Activated CD8-positive, alpha-beta memory T cell treated with anti-CD3 and anti-CD28 coated beads, Interleukin-2, amount 10 ng/mL, durations not matched to agents 7 days and 5 days (primary cell): ENCODE measurements at places on chromosomes 12 and 14.

GRCh38 chr14:58864751-58865513 lies 227.2 kb downstream of the DACT1 start:
- H3K4me3 ChIP-seq, result no peak overlapping the region
- no peaks in the 10 kb centered on the region for H3K4me1 ChIP-seq
- DNase-seq, result no peak
- peaks cover 2% of the 10 kb centered on the region for H3K27me3 ChIP-seq
- H3K27ac ChIP-seq, result no peak overlapping the region

GRCh38 chr12:131557078-131557709 lies 153.7 kb upstream of the SFSWAP start:
- H3K27me3 ChIP-seq, result no peaks in the 10 kb centered on the region
- no peak overlapping the region for H3K4me3 ChIP-seq
- DNase-seq, result no peak

- H3K36me3 ChIP-seq, result no peaks in the 10 kb centered on the region
- peaks cover 22% of the 10 kb centered on the region for H3K27me3 ChIP-seq
- H3K4me3 ChIP-seq, result no peak overlapping the region
Measured at GRCh38 chr14:70061108-70061507, 127.6 kb downstream of the SLC8A3 start.

- H3K36me3 ChIP-seq, result no peaks in the 10 kb centered on the region
- DNase-seq, result no peak
- peaks cover 29% of the 10 kb centered on the region for H3K4me1 ChIP-seq
- H3K27ac ChIP-seq, result no peak overlapping the region
- no peak overlapping the region for H3K4me3 ChIP-seq
Measured at GRCh38 chr12:27818401-27818918, 38.4 kb upstream of the MANSC4 start.

DNA sequence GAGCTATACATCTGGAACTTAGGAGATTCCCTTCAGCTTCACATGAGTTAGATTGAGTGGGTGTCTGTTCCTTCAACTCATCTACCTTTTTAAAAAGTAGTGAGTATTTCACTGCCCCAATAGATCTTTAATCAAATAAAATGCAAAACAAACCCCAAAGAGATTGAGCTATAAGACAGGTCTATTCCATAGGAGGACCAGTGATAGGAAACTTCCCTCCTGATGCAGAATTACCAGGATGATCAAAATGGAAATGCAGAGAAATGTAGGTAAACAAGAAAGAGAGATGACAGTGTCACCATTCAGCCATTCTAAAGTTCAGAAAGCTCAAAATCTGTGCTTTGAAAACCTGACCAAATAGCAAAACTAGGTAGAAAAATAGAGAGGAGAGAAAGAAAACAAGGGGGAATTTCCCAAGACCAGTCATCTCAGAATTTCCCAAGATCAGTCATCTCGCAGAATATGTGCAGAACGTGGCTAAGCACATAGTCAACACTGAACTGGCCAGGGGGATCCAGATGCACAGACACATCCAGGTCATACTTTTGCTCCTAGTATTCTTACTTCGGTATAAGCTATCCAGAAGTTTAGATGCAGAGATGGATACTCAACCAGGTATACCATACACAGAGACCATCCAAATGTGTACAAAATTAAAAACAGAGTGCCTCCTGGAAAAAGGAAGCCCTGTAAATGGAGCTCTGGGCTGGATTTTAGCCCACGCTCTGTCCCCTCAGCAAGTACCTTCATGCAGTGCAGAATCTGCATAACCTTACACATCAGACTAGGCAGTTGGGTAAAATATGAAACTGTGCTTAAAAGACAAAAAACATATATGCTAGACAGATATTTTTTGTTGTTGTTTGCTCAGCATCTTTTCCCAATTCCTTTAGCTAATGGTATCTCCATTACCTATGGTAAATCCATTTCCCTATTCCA lies 27.4 kb downstream of the SLC41A2 start:
- peaks cover 28% of the 10 kb centered on the region for H3K4me1 ChIP-seq
- H3K27me3 ChIP-seq, result no peaks in the 10 kb centered on the region
- H3K36me3 ChIP-seq, result peaks cover 7% of the 10 kb centered on the region
- peak overlapping the region; percentile 4 for H3K4me3 ChIP-seq

DNA sequence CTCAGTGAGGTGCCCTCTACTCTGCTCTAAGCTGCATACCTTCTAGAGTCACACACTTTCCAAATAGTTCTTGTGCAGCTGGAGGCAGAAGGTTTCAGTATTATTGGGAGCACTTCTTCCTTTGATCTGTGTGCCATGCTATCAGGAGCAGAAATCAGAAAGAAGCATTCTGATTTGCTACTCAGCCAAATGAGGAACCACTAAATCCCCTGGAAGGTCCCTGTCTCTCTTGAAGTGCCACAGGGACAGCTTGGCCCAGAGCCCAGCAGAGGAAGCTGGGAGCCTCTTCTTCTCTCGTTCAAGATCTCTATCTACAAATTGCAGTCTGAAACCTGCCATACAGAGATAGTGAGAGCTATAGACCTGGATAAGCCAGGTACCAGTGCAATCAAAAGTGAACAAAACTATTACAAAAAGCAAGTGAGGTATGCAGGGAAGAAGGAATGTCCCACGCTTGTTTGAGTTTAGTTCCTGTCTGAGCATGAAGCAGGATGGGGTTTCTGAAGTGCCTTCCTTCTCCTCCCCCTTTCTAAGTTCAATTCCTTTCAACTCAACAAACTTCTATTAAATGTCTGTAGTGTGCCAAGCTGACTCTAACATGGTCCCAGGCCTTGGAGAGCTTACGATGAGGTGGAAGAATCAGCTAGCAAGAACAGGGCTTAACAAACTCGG lies 100.9 kb upstream of the PARP11 start:
- DNase-seq, result peak; percentile 36
- H3K36me3 ChIP-seq, result peaks cover 8% of the 10 kb centered on the region
- H3K27ac ChIP-seq, result peak overlapping the region; percentile 68
- no peak overlapping the region for H3K4me3 ChIP-seq
- H3K27me3 ChIP-seq, result no peaks in the 10 kb centered on the region
- H3K4me1 ChIP-seq, result peaks cover 49% of the 10 kb centered on the region

- DNase-seq, result no peak
- H3K27me3 ChIP-seq, result peaks cover 16% of the 10 kb centered on the region
- no peak overlapping the region for H3K4me3 ChIP-seq
- H3K4me1 ChIP-seq, result peaks cover 23% of the 10 kb centered on the region
Measured at GRCh38 chr12:124867401-124867930, 3.8 kb upstream of the SCARB1 start.

GRCh38 chr14:71056168-71056567 lies 148.9 kb downstream of the PCNX1 start:
- no peaks in the 10 kb centered on the region for H3K27me3 ChIP-seq
- H3K36me3 ChIP-seq, result peaks cover 53% of the 10 kb centered on the region
- H3K4me3 ChIP-seq, result no peak overlapping the region
- no peak for DNase-seq

DNA sequence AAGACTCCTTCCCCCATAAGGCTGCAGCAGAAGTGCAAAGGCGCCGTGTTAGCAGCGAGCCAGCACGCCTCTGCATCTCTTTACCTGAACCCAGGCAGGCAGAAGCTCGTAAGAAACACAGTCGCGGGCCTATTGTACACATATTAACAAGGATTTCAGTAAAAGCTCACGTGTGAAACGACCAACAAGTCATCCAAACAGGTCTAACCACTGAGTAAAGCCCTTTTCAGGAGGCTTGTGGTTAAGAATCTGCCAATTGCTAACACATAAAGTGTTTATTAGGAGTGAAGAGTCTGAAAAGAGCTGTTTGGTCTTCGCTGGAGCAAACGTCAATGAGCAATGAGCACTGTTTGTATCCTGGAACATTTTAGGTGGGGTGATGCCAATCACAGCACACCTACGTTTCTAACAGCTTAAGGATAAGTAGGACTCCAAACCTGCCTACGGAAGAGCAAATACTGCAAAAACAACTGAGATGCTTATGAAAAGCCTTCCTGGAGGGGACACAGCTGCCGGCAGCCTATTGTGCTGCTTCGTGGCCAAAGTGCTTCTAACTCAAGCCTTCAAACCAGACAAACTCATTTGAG lies 43.1 kb downstream of the PRKAB1 start:
- H3K27me3 ChIP-seq, result no peaks in the 10 kb centered on the region
- H3K27ac ChIP-seq, result no peak overlapping the region
- DNase-seq, result no peak
- peaks cover 75% of the 10 kb centered on the region for H3K36me3 ChIP-seq

DNA sequence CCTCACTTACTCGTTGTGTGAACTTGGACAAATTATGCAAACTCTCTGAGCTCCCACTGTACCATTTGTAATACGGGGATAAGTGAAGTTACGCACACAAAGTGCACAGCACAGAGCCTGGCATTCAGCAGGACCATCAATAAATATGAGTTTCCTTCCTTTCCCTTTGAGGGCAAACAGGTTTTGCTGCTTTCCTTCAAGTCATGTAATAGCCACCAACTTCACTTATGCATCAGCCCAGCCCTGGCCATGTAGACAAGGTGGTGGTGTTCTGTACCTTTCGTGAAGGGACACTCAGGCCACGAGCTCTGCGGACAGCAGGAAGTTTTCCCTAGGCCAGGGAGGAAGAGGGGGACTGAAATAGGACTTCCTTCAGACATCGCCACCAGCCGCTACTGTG lies 272.7 kb downstream of the CACNA1C start:
- H3K36me3 ChIP-seq, result no peaks in the 10 kb centered on the region
- DNase-seq, result no peak
- H3K27ac ChIP-seq, result no peak overlapping the region
- H3K4me1 ChIP-seq, result no peaks in the 10 kb centered on the region
- peaks cover 43% of the 10 kb centered on the region for H3K27me3 ChIP-seq

DNA sequence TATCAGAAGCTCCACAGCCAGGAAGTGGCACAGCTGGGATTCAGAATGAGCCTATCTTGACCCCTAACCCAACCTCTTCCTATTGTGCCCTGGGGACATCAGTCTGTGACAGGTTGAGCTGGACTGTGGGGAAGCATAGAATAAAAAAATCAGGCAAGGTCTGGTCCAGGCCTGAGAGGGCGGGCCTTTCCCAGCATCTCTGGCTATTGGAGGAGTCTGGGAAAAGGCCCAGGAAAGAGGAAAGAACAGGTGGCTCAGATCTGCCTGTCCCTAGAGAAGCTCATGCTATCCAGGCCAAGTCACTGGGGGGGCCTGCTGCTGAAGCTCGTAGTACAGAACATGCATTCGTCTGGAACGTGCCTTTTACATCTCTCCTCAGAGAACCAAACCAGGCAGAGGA lies 100.5 kb downstream of the PPM1H start:
- no peak overlapping the region for H3K4me3 ChIP-seq
- peaks cover 11% of the 10 kb centered on the region for H3K27me3 ChIP-seq
- no peak overlapping the region for H3K27ac ChIP-seq
- no peaks in the 10 kb centered on the region for H3K4me1 ChIP-seq
- no peak for DNase-seq

- DNase-seq, result no peak
- peaks cover 17% of the 10 kb centered on the region for H3K4me1 ChIP-seq
- no peak overlapping the region for H3K4me3 ChIP-seq
- peaks cover 8% of the 10 kb centered on the region for H3K27me3 ChIP-seq
- H3K27ac ChIP-seq, result no peak overlapping the region
- peaks cover 7% of the 10 kb centered on the region for H3K36me3 ChIP-seq
Measured at GRCh38 chr12:2523844-2524243, 270.9 kb upstream of the FKBP4 start.

DNA sequence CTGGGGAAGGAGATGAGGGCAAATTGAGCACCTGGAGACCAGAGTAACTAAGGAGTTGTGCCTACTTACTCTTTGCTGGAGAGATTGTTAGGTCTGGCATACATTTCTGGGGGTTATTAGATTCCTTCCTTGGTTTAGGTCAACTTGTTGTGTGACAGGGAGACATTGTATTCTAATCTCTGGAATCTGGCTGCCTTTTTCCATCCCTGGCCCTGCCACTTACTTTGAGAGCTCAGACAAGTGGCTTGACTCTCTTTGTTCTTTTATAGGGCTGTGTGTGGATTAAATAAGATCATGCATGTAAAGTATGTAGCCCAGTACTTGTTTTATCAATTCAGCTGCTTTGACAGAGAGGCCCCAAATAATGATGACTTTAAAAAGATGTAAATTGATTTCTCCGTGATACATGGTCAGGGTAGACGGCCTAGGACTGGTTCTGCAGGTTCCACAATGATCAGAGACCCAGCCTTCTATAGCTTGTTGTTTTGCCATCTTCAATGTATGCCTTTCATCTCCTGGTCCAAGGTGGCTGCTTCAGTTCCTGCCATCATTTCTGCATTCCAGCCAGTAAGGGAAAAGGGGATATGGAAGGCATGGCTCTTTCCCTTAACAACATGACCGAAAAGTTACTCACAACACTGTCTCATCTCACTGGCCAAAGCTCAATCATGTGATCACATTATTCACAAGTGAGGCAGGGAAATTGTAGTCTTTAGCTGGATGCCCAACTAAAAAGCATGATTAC lies 72.6 kb downstream of the CHST11 start:
- peaks cover 52% of the 10 kb centered on the region for H3K4me1 ChIP-seq
- H3K4me3 ChIP-seq, result no peak overlapping the region
- no peaks in the 10 kb centered on the region for H3K27me3 ChIP-seq
- no peak for DNase-seq
- peaks cover 61% of the 10 kb centered on the region for H3K36me3 ChIP-seq
- H3K27ac ChIP-seq, result no peak overlapping the region

DNA sequence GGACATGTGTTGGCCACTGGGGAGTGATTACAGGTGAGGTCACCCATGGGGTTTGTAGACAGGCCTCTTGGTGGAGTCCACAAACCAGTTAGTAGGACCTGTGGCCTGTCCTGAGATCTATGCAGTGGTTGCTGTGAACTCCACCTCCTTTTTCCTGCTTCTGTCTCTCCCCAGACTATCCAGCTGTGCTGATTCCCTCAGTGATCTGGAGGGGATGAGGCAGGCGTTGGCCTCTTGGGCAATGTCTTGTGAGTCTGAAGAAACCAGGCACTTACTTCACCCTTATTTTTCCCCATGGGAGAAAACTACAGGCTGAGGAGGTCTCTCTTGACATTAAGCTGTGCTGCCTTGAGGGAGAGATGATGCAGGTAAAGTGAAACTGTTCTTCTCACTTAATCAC lies 257.2 kb upstream of the PRICKLE1 start:
- no peak overlapping the region for H3K4me3 ChIP-seq
- no peaks in the 10 kb centered on the region for H3K27me3 ChIP-seq
- H3K4me1 ChIP-seq, result no peaks in the 10 kb centered on the region
- H3K27ac ChIP-seq, result no peak overlapping the region
- no peaks in the 10 kb centered on the region for H3K36me3 ChIP-seq

GRCh38 chr14:102927878-102928411 lies 5.5 kb downstream of the AMN start:
- H3K36me3 ChIP-seq, result no peaks in the 10 kb centered on the region
- H3K4me1 ChIP-seq, result peaks cover 9% of the 10 kb centered on the region
- no peak for DNase-seq
- H3K4me3 ChIP-seq, result peak overlapping the region; percentile 57

- DNase-seq, result no peak
- peaks cover 2% of the 10 kb centered on the region for H3K4me1 ChIP-seq
- peaks cover 27% of the 10 kb centered on the region for H3K36me3 ChIP-seq
- H3K27me3 ChIP-seq, result no peaks in the 10 kb centered on the region
Measured at GRCh38 chr14:55610713-55611370, 30.8 kb downstream of the KTN1 start.
